ENCODE measurements at places on chromosomes 6 and 20. TPM values are rescaled to one million over a fixed set of nuclear protein-coding genes. Genes with fewer than 3 reads are reported as not detected.

The AKAP7 gene
- total RNA-seq = 21.0 TPM

The PLG gene
- total RNA-seq = not detected

The CPNE5 gene
- 6.9 TPM for total RNA-seq

The IDH3B gene
- 103 TPM for total RNA-seq

The TSPO2 gene
- total RNA-seq = not detected

The COX7A2 gene
- 85.2 TPM for total RNA-seq

The PTK6 gene
- total RNA-seq = 0.52 TPM

The DEF6 gene
- total RNA-seq = 80.1 TPM

The RIPPLY2 gene
- total RNA-seq = under 0.01 TPM

The TRIM40 gene
- total RNA-seq = 1.4 TPM

The TNFRSF21 gene
- 5.2 TPM for total RNA-seq

The PRPH2 gene
- total RNA-seq = not detected

The WFDC10B gene
- total RNA-seq = not detected

The LZTS3 gene
- 17.6 TPM for total RNA-seq

The LAMA2 gene
- total RNA-seq = 0.63 TPM

The PMEPA1 gene
- 1.0 TPM for total RNA-seq

The BACH2 gene
- 37.6 TPM for total RNA-seq

The ECT2L gene
- total RNA-seq = not detected

The DYNLT2 gene
- 7.2 TPM for total RNA-seq

The PFDN4 gene
- total RNA-seq = 59.9 TPM

The DEFB124 gene
- total RNA-seq = not detected

The BPIFB2 gene
- not detected for total RNA-seq

The ENPP5 gene
- total RNA-seq = 0.42 TPM

The PTCHD4 gene
- total RNA-seq = 0.10 TPM

The SLC22A2 gene
- total RNA-seq = not detected

The LST1 gene
- total RNA-seq = 200 TPM

The PTPN1 gene
- total RNA-seq = 86.0 TPM
